ENCODE measurements at places on chromosomes 11 and 22.

GRCh38 chr11:34928960-34929680, 12.7 kb downstream of the PDHX start:
- no peak for DNase-seq

DNA sequence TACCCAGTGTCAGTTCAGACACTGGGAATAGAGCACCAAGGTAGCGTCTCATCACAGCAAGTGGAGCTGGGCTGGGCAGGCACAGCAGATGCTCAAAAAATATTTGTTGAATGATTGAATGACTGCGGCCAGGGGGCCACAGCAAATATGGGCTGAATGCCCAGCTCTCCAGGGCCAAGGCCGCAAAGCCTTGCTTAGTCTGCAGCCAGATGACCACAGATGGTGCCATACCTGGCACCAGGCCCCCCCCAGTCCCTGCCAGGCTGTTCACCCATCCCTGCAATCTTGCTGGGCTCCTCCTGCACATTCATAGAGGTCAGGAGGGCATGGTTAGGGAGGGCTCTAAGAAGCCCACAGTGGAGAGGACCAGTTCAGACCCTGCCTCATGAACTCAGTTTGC, 32.9 kb downstream of the ZC3H7B start:
- no peak for DNase-seq

GRCh38 chr11:61732705-61733104, 19.7 kb upstream of the MYRF start:
- DNase-seq = no peak

GRCh38 chr22:39959640-39960447, at the start of gene TMA7B:
Gene TMA7B (plus strand): TSS chr22:39960397. CDS start chr22:39964375, 3,978 bp downstream.
- DNase-seq = no peak

- DNase-seq = no peak
Measured at GRCh38 chr11:128981254-128981653, 38.6 kb upstream of the TP53AIP1 start.
